Activated gamma-delta T cell (primary cell): ENCODE measurements at places on chromosomes 4 and X.

DNA sequence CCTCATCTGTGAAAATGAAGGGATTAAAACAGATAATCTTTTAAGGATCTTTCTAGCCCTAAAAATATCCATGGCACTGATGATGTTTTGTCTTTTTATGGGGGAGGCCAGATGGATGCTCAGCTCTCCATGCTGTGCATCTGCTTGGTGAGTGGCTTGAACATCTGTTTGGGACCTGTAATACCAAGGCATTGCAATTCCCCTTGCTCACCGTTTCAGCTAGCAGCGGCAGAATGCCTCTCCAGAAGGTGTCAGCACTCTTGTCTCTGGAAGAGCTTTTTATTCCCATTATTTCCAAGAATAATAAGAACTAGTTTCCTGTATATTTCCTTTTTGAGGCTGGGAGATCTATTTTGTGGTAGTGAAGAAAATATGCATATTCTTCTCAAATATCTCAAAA lies 151.9 kb upstream of the ANK2 start:
- DNase-seq, result no peak

DNA sequence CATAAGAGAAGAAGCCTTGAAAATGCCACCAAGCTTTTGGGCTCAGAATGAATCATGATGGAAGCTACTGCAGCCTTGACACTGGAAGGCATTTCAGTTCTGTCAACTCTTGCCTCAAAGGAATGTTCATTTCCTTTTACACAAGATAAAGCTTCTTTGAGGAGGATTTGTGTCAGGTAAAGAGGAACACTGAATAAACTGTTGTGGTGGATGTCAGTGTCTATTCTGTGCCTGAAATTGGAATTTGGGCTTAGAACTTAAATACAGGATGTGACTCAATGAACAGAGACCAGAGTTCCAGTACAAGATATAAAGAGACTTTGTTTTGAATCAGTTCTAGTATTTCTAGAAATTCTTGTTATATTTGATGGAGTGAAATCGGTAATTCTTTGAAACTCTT lies 313.2 kb downstream of the PACRGL start:
- no peak for DNase-seq

- no peak for DNase-seq
Observed at GRCh38 chrX:150032742-150033141, 94.5 kb upstream of the EOLA2 start.

- no peak for DNase-seq
Observed at GRCh38 chr4:115275615-115276014, 162.2 kb upstream of the NDST4 start.

GRCh38 chrX:33336783-33337182 lies 125.4 kb upstream of the DMD start:
- no peak for DNase-seq

GRCh38 chr4:170047771-170048354 lies 21.7 kb upstream of the MFAP3L start:
- DNase-seq, result no peak

- no peak for DNase-seq
Observed at GRCh38 chrX:14712096-14712495, 160.8 kb downstream of the FANCB start.

- no peak for DNase-seq
Observed at GRCh38 chrX:103656617-103657016, 27.8 kb downstream of the TCEAL1 start.

DNA sequence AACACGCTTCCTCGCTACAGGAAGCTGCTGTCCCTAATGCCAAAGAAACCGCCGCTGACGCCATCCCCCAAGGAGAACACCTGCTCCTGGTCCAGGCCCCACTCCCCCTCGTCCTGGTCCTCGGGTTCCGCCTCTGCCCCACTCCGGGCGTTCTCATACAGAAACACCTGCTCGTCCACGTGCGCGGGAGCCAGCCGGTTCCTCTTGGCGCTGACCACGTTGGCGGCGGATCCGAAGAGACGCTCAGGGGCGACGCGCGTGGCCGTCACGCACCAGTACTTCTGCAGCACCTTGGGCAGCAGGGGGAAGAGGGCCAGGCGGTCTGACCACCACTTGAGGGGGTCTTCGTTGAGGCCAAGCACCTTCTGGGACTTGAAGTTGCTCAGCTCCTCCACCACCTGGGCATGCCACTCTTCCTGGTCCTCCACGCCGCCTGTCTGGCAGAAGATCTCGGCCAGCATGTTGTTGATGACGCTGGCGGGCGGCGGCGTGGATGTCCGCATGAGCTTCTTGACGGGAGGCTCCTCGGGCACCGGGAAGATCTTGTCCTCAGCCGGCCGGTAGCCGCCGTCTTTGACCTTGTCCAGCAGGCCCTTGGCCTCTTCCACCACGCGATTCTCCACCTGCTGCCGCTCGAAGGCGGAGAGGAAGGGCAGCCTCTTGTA lies 12.0 kb downstream of the DHRSX start:
- DNase-seq, result no peak

- DNase-seq, result no peak
Observed at GRCh38 chr4:71147261-71147660, 153.8 kb downstream of the DCK start.

GRCh38 chr4:123055943-123056342 lies 133.5 kb upstream of the NUDT6 start:
- no peak for DNase-seq

GRCh38 chr4:92381616-92382015 lies 77.8 kb downstream of the GRID2 start:
- no peak for DNase-seq

DNA sequence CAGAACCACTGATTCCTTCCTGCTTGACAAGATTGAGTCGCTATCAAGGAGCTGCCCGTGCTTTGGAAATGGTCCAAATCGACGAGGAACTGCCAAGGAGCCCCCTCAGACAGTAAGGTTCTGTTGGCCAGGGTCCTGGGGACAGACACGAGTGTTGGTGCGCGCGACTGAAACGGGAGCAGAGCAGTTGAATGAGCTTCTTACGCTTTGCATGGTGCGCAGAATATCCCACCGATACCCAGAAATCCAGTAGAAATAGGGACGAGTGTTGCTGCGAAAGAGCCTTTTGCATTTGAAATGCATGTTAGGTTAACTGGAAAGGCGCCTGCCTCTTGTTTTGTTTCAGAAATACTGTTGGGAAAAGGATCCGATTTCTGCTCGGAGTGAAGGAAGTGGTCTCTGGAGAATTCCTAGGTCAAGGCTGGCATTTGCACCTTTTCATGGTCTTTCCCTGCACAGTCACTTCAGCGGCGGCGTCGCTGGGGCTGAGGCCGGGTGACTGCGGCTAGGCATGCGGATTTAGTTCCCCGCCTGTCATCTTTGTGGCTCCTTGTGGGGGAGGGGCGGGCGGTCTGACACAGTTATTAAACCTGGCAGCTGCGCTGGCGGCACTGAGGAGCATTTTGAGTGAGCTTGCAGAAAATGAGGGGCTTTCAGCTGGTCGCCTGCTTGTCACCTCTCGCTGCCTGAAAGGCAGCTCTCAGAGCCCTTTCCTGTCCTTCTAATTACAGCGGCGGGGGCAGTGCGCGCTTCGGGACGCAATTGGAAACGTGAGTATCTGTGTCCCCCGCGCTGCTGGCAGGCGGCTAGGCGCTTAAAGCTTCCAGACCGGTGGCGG lies 51.5 kb upstream of the TRIM2 start:
- DNase-seq, result peak; percentile 10

GRCh38 chr4:65391382-65391781 lies 278.9 kb downstream of the EPHA5 start:
- no peak for DNase-seq

- no peak for DNase-seq
Observed at GRCh38 chr4:111013846-111014245, 391.0 kb upstream of the PITX2 start.

DNA sequence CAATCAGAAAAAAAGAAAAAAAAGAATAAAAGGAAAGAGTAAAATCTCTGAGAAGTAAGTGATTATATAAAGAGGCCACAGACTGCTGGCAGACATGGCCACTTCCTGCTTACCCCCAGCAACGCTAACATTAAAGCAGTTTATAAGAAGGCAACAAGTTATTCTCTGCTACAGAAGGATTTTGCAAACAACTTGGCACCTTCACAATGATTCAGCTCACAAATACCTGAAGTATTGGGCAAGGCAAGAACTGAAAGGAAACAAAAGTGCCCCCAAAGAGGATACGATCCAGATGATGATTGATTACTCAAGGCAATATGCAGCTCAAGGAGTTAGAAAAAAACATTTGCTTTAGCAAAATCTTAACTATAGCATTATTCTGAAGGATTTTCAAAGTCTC lies 718.8 kb downstream of the KLHL13 start:
- no peak for DNase-seq

GRCh38 chrX:77617206-77617605 lies 168.8 kb downstream of the ATRX start:
- DNase-seq, result no peak

DNA sequence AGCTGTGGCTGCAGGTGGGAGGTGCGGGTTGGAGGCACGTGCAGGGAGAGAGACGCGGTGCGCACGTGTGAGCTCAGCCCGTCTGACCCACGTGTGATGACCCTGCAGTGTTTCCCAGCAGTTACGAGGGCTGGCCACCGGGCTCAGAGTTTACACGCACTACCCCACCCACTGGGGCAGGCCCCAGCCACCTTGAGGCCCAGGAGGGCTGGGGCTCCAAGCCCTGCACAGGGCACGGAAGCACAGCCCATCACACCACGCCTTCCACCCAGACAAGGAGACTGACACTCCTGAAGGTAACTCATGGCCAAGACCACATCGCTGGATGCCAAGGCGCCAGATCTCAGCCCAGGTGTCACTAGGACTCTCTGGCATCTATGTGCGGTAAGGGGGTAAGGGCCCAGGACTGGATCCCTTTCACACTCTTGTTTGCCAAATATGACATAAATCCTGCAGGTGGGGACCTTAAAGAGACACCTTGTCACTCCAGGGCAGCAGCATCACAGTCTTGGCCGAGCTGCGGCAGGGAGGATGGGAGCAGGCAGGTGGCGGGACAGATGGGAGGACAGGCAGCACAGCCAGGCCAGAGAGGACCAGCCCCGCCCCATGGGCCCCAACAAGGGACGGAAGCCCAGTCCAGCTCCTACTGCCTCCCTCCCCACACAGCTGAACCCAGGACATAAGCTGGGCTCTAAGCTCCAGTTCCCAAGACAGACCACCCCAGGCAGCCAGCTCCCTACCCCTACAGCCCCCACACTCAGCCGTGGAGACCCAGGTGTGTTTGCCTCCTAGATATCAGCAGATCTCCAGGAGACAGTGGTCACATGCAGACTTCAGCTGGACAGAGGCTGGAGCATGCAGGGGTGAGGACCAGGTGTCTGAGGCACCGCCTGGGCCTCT lies 56.8 kb downstream of the ZFYVE28 start:
- DNase-seq, result no peak

DNA sequence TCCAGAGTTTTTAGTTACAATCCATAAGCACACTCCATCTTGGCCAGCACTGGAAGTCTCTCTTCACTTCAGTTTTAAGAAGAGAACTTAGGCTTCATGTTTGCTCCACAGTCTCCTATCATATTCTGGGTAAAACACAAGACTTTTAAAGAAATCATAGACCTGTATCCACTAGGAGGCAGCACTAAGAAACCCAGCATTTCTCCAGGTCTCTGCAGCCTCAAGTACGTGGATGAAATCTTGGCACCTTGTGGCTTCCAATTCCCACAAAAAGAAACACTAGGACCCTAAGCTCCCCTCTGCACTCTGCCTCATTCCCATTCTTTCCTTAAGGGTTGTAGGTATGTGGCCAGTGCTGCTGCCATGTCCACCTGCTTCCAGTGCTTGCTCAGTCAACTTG lies 367.3 kb upstream of the CASK start:
- no peak for DNase-seq

- DNase-seq, result no peak
Observed at GRCh38 chr4:1104647-1105046, 8.7 kb downstream of the RNF212 start.

- no peak for DNase-seq
Observed at GRCh38 chr4:181416966-181417365, 826.2 kb upstream of the TENM3 start.

DNA sequence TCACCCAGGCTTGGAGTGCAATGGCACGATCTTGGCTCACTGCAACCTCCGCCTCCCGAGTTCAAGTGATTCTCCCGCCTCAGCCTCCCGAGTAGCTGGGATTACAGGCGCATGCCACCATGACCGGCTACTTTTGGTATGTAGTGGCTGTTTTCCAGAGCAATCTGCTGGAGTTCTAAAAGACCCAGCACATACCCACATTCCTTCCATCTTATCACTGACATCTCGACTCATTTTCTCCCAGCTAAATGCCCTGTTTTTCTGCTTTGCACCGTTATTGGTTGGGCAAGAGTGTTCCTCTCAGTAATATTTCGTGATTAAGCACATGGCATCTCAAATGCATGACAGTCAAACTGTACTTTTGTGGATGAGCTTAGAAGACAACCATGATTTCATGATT lies 53.7 kb downstream of the PRKX start:
- DNase-seq, result no peak

- no peak for DNase-seq
Observed at GRCh38 chrX:133989490-133989889, 4.1 kb upstream of the GPC3 start.

GRCh38 chr4:88015659-88016295 lies 8.3 kb downstream of the PKD2 start:
- DNase-seq, result no peak

GRCh38 chr4:181933471-181933870 lies 309.7 kb upstream of the TENM3 start:
- no peak for DNase-seq

DNA sequence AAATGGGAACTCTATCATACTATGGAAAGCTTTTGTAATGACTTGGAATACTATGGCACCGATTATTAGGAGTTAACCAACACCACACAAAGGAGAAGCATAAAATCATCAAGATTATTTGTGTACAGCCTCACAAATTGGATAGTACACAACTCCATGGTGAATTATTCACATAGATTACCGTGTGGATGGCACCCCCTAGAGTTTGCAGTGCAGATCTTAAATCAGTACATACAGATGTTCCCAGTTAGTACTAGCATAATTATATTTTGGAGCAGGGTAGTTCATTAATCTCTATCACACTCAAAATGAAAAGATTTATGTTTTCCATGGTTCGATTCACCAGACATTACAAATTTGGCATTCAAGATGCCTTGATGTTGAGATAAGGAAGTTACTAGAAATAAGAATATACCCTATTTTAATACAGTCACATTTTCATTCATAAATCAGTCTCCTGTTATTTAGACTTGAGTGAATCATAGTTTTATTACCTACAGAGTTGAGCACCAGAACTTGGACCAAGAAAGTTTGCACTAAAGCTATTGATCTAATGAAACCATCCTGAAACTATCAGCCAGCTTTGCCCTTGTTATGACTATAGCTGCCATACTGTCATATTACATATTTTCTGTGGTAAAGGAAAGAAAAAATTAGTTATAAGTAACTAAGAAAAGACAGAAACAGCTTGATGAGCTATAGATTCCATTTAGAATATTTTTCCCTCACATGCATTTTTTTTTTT lies 531.8 kb downstream of the GLUD2 start:
- no peak for DNase-seq
